Pulmonary artery endothelial cell (primary cell): ENCODE measurements at places on chromosomes 3 and 15. TPM values are rescaled to one million over a fixed set of nuclear protein-coding genes. Genes with fewer than 3 reads are reported as not detected.

DNA sequence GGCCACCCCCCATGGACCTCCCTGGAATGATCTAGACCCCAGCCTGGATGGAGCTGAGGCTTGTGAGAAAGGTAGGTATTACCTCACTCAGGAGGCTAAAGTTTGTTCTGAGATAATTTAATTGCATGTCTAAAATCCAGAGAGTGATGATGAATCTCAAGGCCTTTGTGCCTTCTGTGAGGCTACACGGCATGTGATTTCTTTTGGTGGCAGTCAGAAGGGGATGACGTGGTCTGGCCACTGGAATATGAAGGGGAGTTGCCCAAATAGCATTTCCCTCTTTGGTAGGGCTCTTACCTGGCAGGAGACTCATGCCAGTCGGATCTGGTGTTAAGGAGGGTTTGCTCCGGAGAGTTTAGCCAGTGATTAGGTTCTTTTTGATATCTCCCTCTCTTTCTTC is 2.5 kb downstream of the BAHD1 start:
- DNase-seq, result no peak

- no peak for DNase-seq
Measured at GRCh38 chr3:108088697-108089096, 2.1 kb downstream of the CD47 start.

- no peak for DNase-seq
Measured at GRCh38 chr3:9169956-9170850, 79.2 kb downstream of the SRGAP3 start.

Gene BLM
- total RNA-seq, result 6.5 and 9.0 TPM in 2 replicates

DNA sequence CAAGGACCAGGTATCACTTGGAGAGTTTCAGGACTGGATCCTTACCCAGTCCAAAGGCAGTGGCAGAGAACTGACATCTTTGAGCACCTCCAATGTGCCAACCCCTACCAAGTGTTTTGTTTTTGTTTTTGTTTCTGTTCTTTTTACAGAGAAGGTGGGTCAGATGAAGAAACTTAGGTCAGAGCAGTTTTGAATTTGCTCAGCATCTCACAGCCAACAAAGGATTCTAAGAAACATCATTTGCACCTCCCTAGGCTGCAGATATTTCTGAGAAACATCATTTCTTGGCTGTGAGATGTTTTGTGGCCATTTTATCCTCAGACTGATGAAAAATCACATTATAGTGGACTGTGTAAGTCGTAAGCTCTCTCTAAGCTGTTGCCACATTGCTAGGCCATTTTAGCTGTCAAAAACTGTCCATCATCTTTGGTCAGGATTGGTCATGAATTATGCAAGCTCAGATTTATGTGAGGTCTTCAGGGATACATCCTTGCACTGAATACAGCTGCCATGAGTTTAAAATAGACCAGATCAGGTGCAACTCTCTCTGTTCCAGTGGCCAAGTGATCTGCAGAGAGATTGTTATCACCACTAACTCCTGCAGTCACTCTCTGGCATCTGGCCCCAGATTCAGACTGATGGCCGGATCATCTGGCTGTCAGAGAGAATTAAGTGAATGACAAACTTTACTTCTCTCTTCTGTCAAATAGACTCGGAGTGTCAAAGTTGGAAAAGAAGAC is 341.5 kb downstream of the EPHB1 start:
- no peak for DNase-seq

Gene FHIT
- 1.1 and 1.3 TPM in 2 replicates for total RNA-seq

GRCh38 chr3:194471863-194472262 is 14.9 kb downstream of the ATP13A3 start:
- no peak for DNase-seq

GRCh38 chr3:73734211-73735089 is 109.7 kb upstream of the PDZRN3 start:
- no peak for DNase-seq
